Psoas muscle (tissue), 8 donors: ENCODE measurements at places on chromosomes 2 and 18. TPM values are rescaled to one million over a fixed set of nuclear protein-coding genes. Genes with fewer than 3 reads are reported as not detected.

Gene SLC4A3
- 0.60 TPM for polyA plus RNA-seq

Gene SERPINB13
- not detected for polyA plus RNA-seq

Gene HOXD12
- not detected for polyA plus RNA-seq

Gene DCDC2C
- not detected for polyA plus RNA-seq

Gene RFTN2
- polyA plus RNA-seq: 0.64 TPM

DNA sequence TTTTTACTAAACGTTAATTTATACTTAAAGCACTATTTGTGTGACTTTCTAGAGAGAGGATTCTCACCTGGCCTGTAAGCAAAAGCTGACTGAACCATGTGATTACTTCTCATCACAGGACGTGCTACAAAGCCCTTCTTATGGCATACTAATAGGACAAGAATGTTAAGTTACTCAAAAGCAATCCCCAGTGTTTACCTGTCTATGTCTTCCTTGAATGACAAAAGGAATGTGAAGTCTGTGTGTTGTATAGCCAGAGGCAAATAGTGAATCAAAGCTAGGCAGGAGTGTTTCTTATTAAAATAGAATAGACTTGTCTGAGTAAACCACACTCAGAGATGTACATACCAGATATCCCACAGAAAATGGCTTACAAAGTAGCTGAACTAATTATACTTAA is 1465.5 kb downstream of the SUCLG1 start:
- DNase-seq: no peak

DNA sequence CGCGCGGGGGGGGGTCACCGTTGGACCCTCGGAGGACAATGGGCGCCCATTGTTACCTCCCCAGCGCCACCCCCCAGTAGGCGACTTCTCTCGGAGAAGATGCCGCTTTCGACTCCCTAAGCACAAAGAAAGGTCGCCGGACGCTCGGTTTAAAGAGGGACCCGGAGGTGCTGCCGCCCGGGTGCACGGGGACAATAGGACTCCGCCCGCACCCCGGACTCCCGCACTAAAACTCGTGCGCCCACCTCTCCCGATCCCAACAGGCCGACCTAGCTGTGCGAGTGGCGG is 318 bp upstream of the CDC42EP3 start:
- DNase-seq: no peak

GRCh38 chr2:75606761-75607399 is 39.7 kb upstream of the MRPL19 start:
- no peak for DNase-seq

GRCh38 chr18:65721619-65722018 is 29.2 kb upstream of the CDH7 start:
- DNase-seq: no peak

GRCh38 chr2:224668123-224668909 is 47.8 kb downstream of the CCDC195 start:
- no peak for DNase-seq

GRCh38 chr2:239587841-239588240 is 187.0 kb upstream of the HDAC4 start:
- peak; percentile 28 for DNase-seq

- peak; percentile 32 for DNase-seq
Measured at GRCh38 chr2:1594373-1595171, 149.7 kb downstream of the PXDN start.

DNA sequence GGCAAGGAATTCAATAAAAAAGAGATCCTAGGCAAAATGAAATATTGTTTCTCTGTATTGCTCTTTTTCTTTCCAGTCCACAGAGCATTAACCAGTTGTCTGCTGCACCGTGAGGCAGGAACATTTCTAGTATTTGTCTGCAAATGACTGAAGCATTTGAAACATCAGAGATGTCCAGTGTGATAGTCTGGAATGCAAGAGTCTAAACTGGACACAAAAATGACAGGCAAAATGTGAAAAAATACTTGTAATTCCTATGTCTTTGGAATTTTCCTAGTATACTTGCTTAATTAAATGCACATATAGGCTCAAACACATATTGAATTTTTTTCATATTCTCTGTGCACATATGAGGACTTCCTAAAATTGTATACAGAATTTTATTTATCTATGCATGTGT is 120.5 kb upstream of the SPATS2L start:
- DNase-seq: no peak

- DNase-seq: no peak
Measured at GRCh38 chr2:6314218-6314960, 551.3 kb downstream of the CMPK2 start.

GRCh38 chr2:20130821-20131645 is 79.6 kb upstream of the LAPTM4A start:
- DNase-seq: no peak

DNA sequence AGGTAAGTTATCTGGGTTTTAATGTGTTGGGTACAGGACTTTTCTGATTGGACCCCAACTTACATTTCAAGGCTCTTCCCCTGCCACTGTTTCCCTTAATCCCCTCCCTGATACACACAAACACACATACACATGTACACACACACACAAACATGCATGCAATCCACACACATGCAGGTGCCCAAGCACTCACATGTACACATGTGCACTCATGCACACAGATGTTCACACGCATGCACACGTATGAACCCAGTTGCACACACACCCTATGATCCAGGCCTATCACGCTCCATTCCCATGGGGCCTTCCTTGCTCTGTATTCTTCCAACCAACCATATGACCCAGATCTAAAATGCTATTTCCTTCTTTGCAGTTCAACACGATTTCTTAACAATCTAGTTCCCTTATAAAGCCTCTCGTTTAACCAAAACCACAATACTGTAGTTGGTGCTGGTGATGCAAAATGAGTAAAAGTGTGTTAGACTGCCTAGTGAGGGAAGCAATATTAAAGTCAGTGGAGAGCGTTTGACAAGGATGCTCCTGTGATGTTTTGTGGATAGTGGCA is 11.1 kb downstream of the SERPINB8 start:
- no peak for DNase-seq

DNA sequence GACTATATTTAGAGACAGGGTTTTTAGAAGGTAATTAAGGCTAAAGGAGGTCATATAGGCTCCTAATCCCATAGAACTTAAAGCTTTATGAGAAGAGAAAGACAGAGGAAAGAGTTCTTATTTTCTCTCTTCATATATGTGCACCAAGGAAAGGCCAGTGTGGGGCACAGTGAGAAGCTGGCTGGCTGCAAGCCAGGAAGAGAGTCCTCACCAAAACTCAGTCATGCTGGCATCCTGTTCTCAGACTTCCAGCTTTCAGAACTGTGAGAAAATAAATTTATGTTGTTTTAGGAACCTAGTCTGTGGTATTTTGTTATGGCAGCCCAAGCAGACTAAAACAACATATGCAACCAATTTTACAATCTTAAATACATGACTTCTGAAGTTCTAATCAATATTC is 31.5 kb upstream of the ATIC start:
- DNase-seq: no peak

GRCh38 chr2:198296665-198297308 is 492.4 kb downstream of the PLCL1 start:
- DNase-seq: no peak
